ENCODE measurements at places on chromosomes 12 and 14.

GRCh38 chr12:9617124-9617523, 9.4 kb upstream of the KLRB1 start:
- DNase-seq: no peak

- DNase-seq: no peak
Observed at GRCh38 chr12:87332987-87333726, 696.0 kb downstream of the C12orf50 start.

GRCh38 chr12:130222519-130223218, 60.4 kb downstream of the FZD10 start:
- DNase-seq: no peak

DNA sequence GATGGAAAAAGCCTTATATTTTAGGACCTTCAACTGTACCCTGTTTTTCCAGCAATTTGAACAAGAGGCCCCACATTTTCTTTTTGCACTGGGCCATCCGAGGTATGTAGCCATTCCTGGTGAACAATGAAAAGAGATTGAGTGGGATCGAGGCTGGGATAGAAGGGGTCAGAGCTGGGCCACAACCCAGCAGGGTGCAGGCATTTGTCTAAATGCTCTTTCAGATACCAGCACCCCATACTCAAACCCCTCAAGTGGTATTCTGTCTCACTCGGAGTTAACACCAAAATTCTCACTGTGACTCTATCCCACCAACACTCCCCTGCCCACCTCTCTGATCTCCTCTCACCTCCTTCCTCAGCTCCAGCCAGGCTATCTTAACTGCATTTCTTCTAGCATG, 26.8 kb downstream of the DUSP6 start:
- no peak for DNase-seq

Data from cerebellar nuclear complex (tissue), 1 donor.